ENCODE measurements at places on chromosomes 3 and 15.

DNA sequence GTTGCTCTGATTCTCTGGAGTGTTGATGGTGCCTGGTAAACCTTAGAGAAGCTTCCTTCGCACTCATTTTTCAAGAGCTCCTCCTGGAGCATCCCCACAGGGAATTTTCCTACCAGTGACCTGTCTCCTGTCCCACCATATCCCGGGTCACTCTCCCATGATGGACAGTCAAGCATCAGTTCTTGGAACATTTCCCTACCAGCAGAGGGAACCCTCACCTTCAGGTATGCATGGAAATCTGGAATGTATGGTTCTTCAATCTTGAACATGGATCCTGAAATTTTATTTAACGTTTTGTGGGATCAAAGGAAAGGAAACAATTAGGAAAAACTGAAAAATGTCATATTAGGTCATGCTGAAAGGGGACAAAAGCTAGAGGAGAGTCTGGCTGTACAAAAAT is 153.8 kb downstream of the SPATA16 start:
- DNase-seq = no peak

GRCh38 chr3:139537795-139538621 is 1.5 kb downstream of the RBP1 start:
- no peak for DNase-seq

DNA sequence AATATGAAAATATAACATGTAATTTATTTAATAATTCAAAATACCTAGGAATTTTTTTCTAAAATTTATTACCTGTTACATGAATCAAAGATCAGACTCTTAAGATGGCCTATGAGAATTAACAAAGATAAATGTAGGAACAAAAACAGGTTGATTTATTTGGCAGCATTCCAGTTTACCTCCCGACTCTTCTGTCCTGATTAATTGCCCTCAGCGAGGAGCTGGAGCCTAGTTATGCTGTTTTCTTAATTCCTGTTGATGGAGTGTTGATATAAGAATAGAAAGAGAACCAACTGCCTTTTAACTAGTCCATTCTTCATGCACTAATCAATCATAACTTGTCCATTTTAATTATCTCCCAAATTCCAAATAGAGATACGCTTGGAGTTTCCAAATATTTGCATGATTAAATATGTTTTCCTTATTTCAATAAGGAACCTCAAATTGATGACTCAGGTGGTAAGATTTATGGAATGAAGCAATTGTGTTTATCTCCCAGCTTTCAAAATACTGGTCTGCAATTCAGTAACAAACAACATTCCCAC is 10.6 kb upstream of the CPB1 start:
- DNase-seq = no peak

- no peak for DNase-seq
These were observed 37.0 kb upstream of the CDCP1 start for GRCh38 chr3:45182915-45183871.

DNA sequence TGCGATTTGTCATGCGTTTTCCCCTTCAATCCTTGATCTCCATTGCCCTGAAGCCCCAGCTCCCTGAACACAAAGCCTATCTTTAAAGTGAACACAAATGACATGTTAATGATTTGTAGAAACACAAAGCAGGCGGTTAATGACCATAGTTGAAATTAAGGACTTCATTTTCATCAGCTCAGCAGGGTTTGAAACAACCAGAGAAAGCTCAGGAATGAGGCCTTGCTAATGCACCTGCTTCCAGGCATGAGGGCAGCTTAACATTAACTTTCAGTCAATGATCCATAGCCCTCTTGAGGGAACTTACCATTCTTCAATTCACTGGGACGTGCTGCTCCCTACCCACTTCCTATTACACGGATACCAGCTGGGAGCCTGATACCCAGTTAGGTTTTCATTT is 427.2 kb upstream of the CBLB start:
- no peak for DNase-seq

GRCh38 chr3:97958396-97958795 is 13.8 kb downstream of the RIOX2 start:
- DNase-seq = no peak

GRCh38 chr3:173371848-173372487 is 25.6 kb upstream of the NLGN1 start:
- DNase-seq = no peak

- no peak for DNase-seq
These were observed 200.1 kb downstream of the TLE3 start for GRCh38 chr15:69897471-69898237.

DNA sequence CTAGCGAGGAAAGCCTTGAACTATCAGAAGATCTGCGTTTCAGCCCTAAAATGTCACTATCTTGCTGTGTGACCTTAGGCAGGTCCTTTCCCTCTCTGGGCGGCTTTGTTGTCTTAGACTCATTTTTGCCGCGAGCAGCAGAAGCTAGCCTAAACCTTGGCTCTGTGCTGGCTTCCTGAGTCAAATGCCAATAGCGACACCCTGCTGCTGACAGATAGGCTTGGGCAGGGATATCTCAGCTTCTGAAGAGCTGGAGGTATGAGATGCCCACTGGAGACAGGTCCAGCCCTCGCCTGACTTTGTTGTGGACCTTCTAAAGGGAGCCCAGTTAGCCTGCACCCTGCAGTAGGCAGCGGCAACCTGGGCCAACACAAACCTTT is 1.3 kb downstream of the ADAMTSL3 start:
- DNase-seq = no peak

GRCh38 chr3:31754575-31755278 is 222.0 kb downstream of the STT3B start:
- DNase-seq = no peak

DNA sequence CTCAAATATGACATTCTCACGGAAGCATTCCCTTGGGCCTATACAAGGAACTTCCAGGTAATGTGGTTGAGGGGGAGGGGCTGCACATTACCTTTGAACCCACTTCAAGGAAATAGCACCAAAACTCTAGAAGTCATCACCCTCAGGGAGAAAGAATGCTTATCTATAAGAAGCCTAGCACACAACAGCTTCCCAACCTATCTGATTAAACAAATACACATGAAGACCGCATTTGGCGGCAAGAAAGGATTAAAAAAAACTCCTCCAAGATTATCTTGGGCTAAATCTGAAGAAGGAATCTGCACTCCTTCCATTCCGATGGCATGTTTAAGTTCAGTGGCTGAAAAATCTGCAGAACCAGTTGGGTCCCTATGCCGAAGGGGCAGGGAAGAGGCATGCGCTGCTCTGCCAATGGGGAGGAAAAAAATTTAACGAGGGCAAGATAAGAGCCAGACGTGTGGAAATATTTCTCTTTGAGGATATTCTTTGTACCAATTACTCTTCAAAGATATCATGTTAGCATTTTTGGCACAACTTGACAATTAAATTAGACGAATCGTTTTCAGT is 82.0 kb upstream of the WNT5A start:
- no peak for DNase-seq

DNA sequence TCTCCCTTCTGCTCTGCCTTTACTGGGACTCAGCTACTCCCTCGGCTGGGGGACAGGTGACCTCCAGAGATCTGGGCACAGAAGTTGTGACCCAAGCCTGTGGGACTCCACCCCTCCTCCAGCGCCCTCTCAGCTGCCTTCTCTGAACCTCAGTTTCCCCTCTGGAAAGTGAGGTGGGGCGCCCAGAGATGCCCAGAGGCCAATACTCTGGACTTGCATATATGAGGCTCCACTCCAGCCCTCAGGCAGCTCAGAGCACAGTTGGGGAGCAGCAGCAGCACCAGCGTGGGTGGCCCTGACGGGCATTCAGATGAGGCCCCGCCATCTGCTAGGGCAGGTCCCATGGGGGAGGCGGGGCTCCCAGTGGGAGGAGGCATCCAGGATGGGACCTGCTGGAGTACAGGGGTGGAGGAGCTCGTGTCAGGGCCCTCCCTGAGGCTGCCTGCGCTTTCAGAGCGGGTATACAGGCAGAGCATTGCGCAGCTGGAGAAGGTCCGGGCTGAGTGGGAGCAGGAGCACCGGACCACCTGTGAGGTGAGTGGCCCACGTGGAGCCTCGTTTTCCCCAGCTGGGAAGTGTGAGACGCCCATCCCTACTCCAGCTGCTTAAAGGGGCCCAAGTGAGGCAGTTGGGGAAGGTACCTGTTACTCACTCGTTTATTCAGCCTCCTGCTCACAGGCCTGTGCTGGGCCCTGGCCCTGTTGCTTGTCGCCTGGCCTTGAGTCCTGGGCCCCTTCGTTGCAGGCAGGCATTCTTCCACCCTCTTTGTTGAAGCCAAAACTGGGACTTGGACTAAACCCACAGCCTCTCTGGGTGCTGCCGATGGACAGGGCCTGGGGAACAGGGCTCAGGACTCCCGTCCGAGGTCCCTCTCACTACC is 35.4 kb downstream of the PSTPIP1 start:
- DNase-seq = no peak

DNA sequence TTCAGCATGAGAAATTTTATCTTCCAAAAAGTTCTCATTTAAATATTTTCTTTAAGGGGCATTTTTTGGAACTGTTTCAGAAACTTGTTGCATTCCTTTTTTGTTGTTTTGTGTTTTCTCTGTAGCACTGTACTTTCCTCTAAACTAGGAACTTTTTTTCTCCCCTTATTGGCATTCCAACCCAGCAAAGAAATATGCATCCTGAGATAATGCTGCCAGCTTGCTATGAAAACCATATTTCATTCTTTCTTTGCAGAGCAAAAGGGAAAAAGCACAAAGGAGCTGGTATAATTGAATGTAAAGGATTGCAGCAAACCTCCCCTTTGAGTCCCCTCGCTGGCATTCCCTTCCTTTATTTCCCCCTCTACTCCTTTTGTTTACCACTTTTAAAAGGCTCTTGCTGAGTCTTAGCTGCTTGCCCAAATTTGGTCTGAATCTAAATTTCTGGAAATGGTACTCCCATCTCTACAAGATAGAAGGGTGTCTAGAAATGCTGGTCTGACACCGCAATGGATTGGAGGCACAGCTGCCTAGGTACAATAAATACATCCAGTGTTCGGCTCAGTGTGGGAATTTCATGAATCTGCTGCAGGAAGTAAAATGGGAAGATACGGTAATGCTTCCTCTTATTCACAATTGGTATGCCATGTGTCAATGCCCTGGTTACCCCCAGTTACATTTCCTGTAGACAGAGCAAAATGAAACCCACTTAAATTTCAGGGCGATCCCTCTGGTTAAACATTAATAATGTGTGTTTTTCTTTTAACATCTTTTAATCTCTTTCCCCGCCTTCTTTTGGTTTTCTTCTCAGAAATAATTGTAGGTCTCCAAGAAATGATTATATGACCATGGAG is 156.6 kb downstream of the MEIS2 start:
- no peak for DNase-seq

DNA sequence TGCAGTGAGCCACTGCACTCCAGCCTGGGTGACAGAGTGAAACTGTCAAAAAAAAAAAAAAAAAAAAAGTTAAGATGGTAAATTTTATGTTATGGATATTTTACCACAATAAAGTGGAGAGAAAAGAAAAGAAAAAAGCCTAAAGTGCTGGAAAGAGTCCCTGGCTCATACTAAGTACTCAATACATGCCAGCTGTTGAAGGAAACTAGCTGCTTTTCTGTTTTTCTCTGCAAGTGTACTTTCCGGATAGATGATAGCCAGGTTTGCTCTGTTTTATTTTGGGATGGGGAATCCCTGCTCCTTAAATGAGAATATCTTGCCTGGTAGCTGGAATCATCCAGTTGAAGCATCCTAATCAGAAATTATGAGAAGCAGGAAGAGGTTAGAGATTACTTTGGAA is 10.9 kb downstream of the EID1 start:
- no peak for DNase-seq

DNA sequence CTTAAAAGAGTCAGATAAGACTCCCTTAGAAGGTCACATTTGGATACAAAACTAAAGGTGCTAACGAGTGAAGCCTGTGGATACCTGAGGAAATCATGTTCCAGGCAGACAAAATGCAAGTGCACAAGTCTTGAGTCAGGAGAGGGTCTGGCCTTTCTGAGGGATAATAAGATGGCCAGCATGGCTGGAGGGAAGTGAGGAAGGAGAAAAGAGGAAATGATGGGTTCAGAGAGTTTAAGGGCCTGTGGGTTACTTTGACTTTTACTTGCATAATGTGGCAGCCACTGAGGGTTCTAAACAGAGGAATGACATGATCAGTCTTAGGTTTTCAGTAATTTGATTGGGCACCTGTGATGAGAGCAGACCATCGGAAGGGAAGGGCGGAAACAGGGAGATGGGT is 3.5 kb upstream of the ROPN1B start:
- DNase-seq = no peak

DNA sequence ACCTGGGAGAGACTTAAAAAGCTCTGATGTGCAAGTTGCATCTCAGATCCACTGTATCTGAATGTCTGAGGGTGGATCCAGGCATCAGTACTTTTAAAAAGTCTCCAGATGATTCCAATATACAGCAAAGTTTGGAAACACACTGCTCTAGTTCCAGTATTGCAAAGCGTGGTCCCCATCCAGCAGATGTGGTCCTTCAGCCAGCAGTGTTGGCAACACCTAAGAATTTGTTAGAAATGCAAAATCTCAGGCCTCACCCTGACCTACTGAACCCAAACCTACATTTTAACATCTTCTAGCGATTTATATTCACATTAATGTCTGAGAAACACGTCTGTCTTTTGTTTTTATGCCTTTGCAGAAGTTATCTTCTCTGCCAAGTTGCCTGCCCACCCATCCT is 32.2 kb upstream of the SGO1 start:
- no peak for DNase-seq

DNA sequence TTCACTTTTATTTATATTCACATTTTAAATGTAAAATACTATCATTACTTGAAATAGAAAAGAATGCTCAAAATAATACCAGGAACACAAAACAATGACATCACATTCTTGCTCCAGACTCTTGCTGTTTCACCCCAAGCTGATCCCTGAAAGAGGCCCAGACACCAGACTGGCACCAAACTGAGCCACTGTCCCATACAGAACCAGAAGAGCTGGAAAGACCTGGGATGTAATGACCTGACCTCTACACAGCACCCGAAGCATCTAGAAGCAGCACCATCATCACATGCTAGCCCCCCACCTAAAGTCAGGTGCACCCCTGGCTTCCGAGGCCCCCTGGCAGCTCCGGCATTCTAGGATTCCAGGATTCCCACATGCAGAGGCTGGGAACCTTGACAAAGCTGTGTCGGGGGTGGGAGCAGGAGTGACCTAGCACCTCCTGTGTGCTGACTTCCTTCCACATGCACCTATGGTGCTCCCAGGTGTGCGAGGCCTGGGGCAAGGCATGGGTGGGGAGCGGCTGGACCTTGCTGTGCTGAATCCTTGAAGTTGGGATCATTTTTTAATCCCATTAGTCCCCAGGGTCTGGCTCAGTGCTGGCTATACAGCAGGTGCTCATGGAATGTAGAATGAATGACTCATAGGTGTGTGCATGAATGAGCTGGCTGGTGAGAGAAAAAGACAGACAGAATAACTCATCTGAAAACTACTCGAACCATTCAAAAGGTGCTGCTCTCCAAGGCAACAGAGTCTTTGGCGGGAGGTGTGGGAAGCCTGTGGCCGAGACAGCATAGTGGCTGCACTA is 144.7 kb upstream of the IQSEC1 start:
- no peak for DNase-seq

DNA sequence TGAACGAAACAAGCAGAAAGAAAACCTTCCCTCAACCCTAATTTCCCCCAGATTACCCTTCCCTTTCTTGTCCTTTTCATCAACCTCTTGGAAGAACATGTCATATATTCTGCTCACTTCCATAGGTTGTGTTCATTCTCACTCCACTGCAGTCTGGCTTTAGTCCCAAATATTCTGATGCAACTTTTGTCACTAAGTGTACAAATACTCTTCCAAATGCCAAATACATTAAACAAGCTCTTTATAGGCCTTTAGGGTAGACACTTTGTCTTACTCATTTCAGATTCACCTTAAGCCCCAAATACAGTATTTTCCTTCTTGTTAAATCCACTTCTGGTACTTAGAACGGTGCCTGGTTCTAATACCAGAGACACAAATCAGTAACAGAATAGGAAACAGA is 406.5 kb upstream of the CDIN1 start:
- no peak for DNase-seq

All from stimulated activated CD4-positive, alpha-beta T cell treated with anti-CD3 and anti-CD28 coated beads, Interleukin-1b, Interleukin-23, amount 100 ng/mL, for 4 hours (primary cell).